ENCODE measurements at places on chromosomes 13 and 19.

DNA sequence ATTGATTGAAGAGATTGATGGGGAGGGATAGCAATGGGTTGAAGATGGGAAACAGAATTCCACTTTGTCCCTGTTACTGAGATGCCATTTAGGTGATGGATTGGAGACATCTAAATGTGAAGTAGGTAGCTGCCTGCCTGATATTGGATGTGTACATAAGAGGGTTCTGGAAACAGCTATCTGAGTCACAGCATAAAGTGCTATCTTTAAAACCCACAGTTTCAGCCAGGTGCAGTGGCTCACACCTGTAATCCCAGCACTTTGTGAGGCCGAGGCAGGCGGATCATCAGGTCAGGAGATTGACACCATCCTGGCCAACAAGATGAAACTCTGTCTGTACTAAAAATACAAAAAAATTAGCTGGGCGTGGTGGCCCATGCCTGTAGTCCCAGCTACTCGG, 72.6 kb downstream of the DNAJC3 start:
- DNase-seq = no peak

DNA sequence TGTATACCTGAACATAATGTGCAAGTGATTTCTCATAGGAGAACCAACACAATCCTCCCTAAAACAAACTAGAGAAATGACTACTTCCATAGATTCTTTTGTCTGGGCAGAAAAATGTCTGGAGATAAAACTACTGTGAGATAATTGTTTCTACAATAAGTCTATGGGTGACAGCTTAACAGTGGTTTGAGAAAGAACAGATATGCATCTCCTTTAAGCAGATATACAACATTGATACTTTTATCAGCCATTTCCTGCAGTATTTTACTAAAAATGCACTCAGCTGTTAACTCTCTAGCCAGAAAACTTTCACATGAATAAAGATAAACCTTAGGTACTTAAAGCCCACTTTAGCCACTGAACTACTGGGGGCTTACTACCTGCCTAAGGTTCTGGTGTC, 1132.4 kb downstream of the EFNB2 start:
- no peak for DNase-seq

- no peak for DNase-seq
Measured at GRCh38 chr13:41942462-41943094, 18.3 kb downstream of the VWA8 start.

- no peak for DNase-seq
Measured at GRCh38 chr13:46160471-46161066, 21.4 kb downstream of the LCP1 start.

DNA sequence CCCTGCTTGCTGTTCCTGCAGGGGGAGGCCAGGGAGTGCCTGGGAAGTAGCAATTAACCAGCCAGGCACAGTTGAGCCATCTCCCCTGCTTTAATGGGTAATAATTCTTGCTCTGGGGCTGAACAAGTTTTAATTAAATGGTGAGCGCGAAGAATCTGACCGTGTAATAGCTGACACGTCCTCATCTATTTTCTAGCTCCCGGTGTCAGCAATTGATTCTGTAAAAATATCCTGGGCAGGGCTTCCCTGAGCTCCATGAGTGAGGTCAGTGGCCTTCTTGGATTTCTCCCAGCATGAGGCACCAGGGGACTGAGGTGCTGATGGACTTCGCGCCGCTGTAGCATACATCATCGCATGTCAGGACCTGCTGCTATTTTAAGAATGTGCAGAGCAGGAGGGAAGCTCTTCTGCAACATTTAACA, 26.9 kb downstream of the SIPA1L3 start:
- DNase-seq = no peak

Measured in occipital lobe (tissue), 3 donors.